ENCODE measurements at places on chromosomes 4 and X.
A peak's percentile ranks its signal among the peaks of the same experiment; 100 is the strongest.

- DNase-seq = no peak
Observed at GRCh38 chrX:45716750-45717149, 516.1 kb upstream of the DIPK2B start.

- no peak for DNase-seq
Observed at GRCh38 chrX:126485409-126485808, 67.2 kb downstream of the DCAF12L1 start.

GRCh38 chr4:76384052-76384451 is 36.9 kb downstream of the CCDC158 start:
- no peak for DNase-seq

- DNase-seq = no peak
Observed at GRCh38 chrX:53305996-53306937, 24.9 kb upstream of the IQSEC2 start.

- DNase-seq = no peak
Observed at GRCh38 chr4:47451657-47452056, 11.8 kb downstream of the COMMD8 start.

DNA sequence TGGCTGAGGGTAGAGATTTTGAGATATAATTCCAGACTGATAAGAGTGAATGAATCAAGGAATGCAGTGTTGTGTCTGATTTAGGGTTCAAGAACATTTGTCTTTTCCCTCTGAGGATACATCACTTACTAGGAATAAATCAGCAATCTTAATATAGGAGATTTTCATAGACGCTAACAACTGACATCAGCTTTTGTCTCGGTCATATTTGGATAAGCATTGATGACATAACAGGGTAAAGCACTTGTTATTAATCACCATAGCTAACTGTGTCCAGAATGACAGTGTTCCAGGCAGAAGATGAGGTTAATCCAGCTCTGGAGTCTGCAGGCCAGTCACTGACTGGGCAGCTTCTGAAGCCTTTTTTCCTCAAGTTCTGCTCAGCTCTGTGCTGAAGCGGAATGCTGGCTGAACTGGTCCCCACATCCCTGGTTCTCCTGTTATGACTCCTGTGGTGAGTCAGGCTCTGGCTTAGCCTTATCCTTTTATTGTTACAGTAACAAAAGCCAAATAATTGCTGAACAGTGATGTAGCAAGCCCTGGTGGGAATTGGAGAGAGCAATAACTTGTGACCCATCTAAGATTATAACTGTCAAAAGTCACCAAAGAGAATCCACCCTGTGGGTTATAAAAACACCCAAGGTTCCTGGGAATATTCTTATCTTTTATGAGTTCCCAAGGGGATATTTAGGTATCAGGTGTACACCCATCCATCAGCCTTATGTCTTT is 41.8 kb downstream of the FNIP2 start:
- DNase-seq = no peak

DNA sequence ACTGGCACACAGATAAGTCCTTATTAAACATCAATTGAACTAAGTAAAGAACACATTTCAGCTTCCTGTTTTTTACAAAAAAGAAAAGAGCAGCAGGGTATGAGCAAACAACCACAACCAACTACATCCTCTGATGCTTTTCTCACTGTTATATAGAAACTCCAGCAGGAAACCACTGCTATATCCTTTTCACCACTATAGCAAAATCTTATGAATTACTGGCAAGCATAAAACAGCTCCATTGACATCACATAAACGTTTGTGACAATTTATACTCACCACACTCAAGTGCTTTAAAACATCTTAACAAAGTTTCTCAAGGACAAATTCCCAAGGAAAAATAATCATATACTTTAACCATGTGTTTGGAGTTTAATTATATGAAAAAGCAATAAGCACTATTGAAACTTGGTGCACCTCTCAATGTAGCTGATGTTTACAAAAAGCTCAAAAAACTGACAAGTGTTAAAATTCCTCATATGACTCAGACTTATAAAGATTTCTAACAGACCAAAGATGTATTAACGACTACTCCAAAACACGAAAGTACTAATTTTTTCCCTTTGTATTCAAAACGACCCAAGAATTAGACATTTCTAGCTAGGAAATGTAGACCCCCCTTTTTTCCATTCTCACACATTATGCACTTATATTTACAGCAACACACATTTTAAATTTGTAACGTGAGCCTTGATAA is 12.9 kb downstream of the GPRIN3 start:
- no peak for DNase-seq

GRCh38 chrX:118254611-118255010 is 91.3 kb upstream of the WDR44 start:
- DNase-seq = peak; percentile 53

- DNase-seq = no peak
Observed at GRCh38 chrX:37679888-37680287, 5.7 kb upstream of the XK start.

- DNase-seq = no peak
Observed at GRCh38 chrX:39244147-39244546, 442.9 kb downstream of the MID1IP1 start.

- no peak for DNase-seq
Observed at GRCh38 chr4:139903845-139904244, 238.2 kb downstream of the MGST2 start.

GRCh38 chr4:146063143-146063542 is 112.4 kb upstream of the LSM6 start:
- DNase-seq = no peak

- DNase-seq = no peak
Observed at GRCh38 chrX:111467896-111468295, 43.5 kb upstream of the SERTM2 start.

DNA sequence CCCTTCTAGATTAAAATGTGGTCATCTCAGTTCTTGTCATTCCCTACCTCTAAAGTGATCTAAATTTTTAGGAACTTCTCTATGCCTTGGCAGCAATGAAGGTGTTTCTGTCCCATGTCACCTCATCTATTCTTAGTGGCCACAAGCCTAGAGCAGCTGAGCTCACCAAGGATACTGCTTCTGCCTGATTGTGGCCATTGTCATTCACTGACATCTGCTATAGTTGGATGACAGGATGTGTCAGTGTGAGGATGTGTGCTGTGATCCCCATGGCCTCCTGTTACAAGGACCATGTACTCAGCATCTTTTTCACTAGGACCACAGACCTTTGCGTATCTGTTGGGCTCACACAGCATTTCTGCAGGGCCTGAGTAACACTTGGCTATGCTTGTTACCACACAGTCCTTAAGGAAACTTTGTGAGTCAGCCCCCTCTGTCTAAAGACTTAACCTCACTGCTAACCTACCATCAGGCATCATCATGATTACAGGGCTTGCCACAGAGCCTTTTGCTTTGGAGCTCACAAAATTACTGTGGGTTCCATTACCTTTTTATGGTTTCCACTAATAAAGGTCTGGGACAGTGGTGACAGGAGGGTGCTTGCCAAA is 421.0 kb downstream of the ADAM29 start:
- no peak for DNase-seq

- DNase-seq = no peak
Observed at GRCh38 chr4:76447393-76447851, 12.4 kb downstream of the SHROOM3 start.

- no peak for DNase-seq
Observed at GRCh38 chrX:120446498-120446897, 22.6 kb downstream of the LAMP2 start.

All from activated CD4-positive, alpha-beta T cell treated with anti-CD3 and anti-CD28 coated beads for 48 hours (primary cell).